GM18507 (cell line): ENCODE measurements at places on chromosomes 6 and 20.

GRCh38 chr6:29403801-29404200, 8.4 kb downstream of the OR12D2 start:
- DNase-seq = no peak

- no peak for DNase-seq
These were observed 119.0 kb downstream of the EYA4 start for GRCh38 chr6:133360194-133360593.

GRCh38 chr6:71246596-71246995, 42.0 kb upstream of the OGFRL1 start:
- no peak for DNase-seq

DNA sequence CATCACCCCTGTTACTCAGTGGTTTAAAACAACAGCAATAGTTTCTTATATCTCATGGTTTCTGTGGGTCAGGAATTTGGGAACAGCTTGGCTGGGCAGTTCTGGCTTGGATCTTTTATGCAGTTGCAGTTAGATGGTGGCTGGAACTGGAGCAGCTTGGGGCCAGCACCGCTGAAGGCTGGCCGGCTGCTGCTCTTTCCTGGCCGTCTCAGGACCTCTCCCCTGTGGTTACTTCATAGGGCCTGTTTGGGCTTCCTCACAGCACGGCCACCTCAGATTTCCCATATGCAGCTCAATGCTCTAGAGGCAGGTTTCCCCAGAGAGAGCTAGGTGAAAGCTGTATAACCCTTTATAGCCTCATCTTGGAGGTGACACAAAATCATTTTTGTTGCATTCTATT, 15.6 kb downstream of the PKIG start:
- no peak for DNase-seq

- DNase-seq = no peak
These were observed 11.6 kb upstream of the DSE start for GRCh38 chr6:116359131-116359530.
